Skin of body (tissue), 3 donors: ENCODE measurements at places on chromosomes 16 and 17. TPM values are rescaled to one million over a fixed set of nuclear protein-coding genes. Genes with fewer than 3 reads are reported as not detected.

HBZ gene
- total RNA-seq: 8.4 TPM

RPL23 gene
- total RNA-seq: 2,261 TPM

DNA sequence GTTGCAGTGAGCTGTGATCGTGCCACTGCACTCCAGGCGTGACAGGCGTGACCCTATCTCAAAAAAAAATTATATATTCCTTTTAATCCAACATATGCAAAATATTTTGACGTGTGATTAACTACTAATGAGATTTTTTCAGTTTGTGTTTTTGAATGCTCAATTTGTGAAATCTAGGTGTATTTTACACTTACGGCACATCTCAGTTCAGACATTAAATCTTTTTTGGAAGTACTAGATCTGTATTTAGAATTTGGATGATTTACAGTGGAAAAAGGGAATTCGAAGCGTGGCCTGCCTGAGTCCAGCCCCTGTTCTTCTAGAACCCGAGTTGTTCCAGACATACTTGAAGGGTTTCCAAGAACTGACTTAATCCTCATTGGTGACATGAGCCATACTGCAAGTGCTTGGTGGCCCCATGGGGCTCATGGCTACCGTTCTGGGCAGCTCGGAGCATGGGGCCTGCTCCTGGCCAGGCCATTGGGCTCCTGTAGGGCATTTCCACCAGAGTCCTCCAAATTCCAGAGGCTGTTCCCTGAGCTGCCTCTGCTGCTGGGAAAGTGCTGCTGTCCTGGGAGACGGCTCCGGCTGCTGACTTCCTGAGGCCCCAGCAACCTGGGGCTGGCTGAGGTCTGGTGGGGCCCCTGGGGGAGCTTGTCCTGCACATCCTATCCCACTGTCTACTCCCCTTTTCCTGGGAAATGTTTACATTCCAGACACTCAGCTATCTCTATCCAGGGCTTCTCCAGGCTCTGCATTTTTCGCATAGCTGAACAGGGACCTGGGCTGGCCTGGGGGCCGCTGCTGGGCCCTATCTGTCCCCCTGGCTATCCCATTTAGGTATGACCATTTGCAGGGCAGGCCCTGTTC lies 27.2 kb downstream of the LLGL2 start:
- peak; percentile 11 for DNase-seq

- no peak for DNase-seq
Observed at GRCh38 chr17:66296289-66296725, 6.1 kb upstream of the PRKCA start.

IGSF6 gene
- 4.9 TPM for total RNA-seq

DNA sequence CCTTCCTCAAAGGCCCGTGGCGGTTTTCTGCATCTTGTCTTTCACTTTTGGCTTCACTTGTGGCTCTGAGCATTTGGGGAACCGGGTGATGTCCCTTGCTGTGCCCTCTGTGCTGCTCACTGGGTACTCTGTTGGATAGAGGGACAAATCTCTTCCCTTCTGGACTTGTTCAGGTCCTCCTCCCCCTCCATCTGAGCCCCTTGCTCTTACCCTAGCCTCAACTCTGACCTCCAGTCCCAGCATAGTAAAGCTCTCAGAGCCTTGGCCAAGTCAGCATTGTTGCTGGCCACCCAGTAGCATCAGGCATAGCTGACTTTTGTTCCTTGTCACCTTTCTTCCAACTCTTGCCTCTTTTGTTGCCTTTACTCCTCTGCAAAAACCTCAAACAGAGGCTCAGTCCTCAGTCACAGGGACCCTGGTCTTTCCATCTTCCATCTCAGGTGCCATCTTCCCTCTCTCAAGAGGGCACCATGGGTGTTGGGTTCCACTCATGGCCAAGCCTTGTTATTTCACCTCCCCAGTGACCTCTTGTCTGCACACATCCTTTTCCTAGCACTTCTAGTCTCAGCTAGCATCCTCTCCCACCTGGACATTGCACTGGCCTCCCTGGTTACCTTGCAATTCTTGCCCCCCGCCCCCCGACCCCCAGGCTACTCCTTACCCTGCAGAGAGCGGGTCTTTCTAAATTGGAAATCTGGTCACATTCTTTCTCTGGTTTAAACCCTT lies 393 bp upstream of the PSMB10 start:
- peak; percentile 45 for DNase-seq

- DNase-seq: no peak
Observed at GRCh38 chr17:8062435-8062806, 23.6 kb downstream of the ALOX15B start.

DNA sequence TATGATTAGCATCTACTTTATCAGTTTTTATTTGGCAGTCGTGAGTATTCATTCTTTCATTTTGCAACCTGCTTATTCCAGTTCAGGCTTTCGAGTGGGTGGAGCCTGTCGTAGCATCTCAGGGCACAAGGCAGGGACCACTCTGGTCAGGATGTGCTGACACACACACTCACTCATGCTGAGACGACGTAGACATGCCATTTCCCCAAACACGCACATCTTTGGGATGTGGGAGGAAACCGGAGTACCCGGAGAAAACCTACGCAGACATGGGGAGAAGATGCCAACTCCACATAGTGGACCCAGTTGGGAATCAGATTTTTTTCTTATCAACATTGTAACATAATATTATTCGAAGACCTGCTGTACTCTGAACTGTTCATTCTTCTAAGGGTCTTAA lies 756.5 kb upstream of the RBFOX1 start:
- DNase-seq: no peak

- no peak for DNase-seq
Observed at GRCh38 chr17:65674246-65675045, 113.0 kb upstream of the AXIN2 start.

DNA sequence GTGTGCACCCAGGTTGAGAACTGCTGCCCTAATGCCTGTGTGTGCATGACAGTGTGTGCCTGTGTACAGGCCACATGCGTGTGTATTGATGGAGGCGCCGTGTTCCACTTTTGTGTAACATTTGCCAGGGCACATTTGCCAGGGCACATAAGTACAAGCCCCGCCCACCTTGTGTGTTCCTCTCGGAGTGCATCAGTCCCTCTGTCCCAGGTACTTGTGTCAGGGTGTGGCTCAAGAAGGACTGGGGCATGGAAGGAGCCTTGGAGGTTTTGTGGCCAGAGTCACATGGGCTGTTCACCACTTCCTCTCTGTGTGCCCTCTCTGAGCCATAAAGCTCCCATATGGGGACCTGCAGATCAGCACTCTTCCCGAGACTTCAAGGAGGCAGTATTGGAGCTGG lies 73.9 kb downstream of the MRM1 start:
- DNase-seq: no peak

DNA sequence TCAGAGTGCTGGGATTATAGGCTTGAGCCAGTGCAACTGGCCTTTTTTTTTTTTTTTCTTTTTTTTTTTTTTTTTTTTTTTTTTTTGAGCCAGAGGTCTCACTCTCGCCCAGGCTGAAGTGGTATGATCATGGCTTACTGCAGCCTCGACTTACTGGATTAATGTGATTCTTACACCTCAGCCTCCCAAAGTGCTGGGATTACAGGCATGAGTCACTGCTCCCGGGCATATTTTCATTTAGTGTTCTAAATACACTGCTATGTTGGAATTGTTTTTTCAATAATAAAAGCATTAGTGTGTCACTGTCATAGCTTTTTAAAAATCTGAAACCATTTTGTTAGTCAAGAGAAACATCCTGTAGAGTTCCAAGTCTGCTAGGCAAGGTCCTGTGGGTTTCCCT lies 40.3 kb downstream of the NDE1 start:
- no peak for DNase-seq

GRCh38 chr16:12313902-12314621 lies 337.5 kb downstream of the SNX29 start:
- no peak for DNase-seq

CAVIN1 gene
- 178 TPM for total RNA-seq

DNA sequence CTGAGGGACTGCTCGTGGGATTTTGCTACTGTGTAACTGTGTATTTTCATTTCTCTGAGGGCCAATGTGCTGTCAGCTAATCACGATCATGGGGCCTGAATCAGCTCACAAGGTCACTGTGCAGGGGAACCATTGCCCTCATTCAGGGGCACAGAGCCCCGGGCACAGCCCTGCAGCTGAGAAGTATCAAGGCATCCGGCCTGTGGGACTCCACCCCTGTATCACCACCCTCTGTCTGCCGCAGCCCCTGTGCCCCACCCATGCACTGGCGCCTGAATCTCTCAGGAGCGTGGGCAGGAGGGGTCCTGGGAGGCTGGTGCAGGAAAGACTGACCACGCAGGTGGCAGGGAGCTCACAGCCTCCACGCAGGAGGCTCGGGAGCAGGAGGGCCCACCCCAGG lies 43.4 kb upstream of the RASD1 start:
- no peak for DNase-seq

DNA sequence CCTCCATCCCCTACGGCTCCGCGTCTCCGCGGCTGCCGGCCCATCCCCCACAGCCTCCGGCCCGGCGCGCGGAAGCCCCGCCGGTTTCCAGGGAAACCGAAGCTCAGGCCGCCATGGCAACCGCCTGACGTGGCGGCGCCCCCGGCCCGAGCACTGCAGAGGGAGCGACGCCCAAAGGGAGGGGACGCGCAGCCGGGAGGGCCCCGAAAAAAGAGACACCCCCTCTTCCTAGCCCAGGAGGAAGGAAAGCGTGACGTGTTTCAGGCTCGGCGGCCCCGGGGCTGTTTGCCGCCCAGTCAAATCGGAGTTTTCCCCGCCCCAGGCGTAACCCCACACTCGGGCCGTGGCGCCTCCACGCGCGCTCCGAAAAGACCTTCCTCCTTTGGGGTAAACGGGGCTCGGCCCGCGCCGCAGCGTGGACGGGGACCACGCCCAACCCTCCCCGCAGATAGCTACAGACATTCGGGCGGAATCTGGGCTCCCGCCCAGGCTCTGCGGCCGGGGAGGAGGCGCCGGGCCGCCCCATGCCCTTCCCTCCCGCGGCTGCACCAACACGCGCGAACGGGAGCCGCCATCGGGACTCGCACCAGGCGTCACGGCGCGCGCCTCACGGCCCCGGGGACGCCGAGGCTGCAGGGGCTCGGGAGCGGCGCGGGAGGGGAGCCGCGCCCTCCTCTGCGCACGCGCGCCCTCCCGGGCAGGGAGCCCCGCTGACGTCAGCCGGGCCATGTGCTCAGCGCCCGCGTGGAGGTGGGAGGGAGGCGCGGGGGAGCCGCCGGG lies 7.5 kb downstream of the MNT start:
- peak; percentile 89 for DNase-seq

DNA sequence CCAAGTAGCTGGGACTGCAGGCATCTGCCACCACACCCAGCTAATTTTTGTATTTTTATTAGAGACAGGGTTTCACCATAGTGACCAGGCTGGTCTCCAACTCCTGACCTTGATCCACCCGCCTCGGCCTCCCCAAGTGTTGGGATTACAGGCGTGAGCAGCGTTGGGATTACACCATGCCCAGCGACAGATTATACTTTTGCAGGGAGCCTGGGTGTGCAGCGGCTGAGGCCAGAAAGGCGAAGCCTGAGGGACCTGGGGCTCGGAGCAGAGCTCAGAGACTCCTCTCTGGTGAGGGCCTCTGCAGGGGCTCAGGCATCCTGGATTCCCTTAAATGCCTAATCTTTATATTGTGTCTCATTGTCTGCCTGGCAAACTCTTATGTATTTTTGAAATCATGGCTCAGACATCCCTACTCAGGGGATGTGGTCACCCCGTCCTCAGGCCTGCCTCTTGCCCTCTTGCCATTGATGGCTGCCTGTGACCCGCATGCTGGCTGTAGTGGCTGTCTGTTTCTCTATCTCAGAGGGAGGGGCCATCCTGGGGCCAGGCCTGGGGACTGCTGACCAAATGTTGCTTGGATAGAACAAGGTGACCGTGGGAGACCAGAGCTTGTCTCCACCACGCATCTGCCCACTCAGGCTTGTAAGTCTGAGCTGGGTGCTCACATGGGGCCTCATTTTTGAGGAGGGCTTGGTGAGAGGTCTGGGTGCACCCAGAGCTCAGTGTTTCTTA lies 42.6 kb downstream of the B9D1 start:
- DNase-seq: no peak

GRCh38 chr17:63695889-63696288 lies 4.0 kb downstream of the LIMD2 start:
- no peak for DNase-seq

ZFPM1 gene
- total RNA-seq: 0.69 TPM

DNA sequence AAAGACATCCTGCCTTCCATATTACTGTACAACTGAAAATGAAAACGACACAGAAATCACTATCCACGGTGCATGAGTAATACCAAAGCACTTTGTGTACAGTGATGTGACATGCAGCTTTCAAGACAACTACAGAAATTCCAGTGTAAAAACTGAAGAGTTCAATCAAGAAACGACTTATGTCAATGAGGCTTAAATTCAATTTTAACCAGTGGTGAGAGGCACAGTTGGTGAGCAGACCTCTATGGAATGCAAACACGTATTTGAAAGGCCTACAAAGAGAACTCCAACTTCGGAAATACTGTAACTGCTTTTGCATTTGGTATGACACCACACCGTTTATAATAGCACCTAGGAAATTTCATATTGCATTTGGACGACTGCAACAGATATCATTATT lies 87.6 kb downstream of the USP31 start:
- DNase-seq: no peak

ZG16 gene
- total RNA-seq: not detected

- DNase-seq: no peak
Observed at GRCh38 chr16:57474671-57475661, 11.3 kb downstream of the DOK4 start.

DNA sequence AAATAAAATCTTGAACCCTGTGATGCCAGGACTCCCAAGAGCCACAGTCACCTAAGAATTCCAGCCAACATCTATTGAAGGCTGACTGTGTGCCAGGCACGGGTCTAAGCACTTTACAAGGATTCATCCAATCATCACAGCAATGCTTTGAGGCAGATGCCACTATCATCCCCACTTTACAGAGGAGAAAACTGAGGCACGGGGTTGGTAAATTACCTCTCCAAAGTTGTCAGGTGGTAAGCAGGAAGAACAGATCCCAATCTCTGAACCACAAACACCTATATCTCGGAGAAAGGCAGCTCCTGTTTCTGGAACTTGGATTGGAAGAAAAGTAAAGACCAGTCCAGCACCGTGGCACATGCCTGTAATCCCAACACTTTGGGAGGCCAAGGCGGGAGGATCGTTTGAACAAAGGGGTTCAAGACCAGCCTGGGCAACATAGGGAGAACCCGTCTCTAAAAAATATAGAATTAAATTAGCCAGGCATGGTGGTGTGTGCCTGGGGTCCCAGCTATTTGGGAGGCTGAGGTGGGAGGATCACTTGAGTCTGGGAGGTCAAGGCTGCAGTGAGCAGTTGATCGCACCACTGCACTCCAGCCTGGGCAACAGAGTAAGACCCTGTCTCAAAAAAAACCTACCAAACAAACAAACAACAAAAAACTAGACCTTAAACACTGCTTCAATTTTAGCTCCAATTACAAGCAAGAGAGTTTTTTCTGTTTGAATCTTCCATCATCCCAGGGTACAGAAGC lies 60.7 kb upstream of the SIAH1 start:
- DNase-seq: no peak

KRTAP3-1 gene
- 5.3 TPM for total RNA-seq

DNA sequence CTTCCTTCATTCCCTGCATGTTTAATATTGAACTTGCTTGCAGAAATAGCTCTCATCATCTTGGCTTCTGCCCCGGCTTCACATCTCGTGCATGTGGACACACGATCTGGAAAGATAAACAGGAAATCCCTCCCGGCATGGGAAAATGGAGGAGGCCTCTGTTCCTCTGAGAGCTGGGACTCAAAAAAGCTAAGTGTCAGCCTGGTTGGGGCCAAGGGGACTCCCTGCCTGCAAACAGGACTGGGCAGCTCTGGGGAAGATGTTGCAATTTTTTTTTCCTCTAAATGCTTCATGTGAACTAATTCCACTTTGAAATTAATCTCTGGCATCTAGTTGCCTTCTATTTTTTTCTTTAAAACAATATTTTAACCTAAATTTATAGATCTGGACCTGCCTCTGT lies 24.8 kb downstream of the ITPRIPL2 start:
- peak; percentile 89 for DNase-seq

FGF11 gene
- total RNA-seq: 3.4 TPM

GRCh38 chr17:79840269-79840988 lies 1.2 kb upstream of the CBX4 start:
- DNase-seq: peak; percentile 49
